ENCODE measurements at places on chromosomes 11 and 22.

GRCh38 chr11:1840780-1841480 is 2.1 kb downstream of the TNNI2 start:
- DNase-seq: no peak

DNA sequence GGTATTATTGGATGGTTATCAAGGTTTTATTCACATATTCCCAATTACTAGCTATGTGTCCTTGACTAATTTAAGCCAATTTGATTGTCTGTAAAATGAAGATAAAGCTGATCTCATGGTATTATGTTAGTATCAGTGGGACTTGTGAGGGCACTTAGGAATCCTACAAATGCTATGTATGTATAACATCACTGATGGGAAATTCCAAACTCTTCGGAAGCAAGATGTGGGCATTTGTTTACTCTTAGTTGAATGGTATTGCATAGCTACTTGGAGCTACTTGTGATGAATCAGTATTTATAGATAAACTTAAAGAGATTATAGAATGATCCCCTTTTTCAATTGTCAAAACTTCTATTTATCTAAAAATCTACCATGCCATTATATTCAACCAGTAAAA is 239.9 kb downstream of the CNTN5 start:
- DNase-seq: no peak

DNA sequence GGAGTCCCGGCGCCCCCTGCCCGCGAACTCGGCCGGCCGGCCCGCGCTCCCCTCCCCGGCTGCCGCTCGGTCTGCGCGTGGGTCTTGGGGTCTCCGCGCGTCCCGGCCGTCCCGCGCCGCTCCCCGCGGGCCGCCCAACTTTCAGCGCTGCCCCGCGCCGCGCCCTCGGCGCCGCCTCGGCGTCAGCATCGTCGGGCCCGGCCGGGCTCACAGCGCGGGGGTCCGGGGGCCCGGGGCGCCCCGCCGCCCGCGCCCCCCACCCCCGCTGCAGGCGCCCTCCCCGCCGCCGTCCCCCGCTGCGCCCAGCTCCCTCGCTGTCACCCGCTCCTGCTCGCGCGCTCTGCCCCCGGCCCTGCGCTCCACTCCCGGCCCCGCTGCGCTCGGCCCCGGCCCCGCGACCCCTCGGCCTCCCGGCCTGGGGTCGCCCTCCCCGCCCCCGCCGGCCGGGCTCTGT is at the start of gene KCNJ4:
Gene KCNJ4 (minus strand): TSS at position 124 of the 454 bp plus-strand sequence. CDS start 27,067 bp downstream, outside the sequence.
- DNase-seq: no peak

DNA sequence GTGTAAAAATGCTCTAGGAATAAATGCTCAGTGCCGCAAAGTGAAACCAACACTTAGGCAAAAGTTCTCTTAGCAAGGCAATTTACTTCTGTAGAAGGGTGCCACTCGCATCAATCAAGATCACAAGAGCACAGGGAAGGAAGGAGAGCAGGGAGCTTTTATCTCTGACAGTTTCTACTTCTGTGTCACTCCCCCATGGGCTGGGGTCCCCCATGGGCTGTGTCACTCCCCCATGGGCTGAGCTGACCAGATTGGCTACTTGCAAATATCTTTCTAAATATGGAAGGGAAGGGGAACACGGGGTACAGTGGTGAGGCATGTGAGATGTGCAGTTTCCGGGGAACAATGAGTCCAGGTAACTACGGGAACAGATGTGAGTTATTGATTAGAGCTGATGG is 397 bp downstream of the OR52N2 start:
- no peak for DNase-seq

DNA sequence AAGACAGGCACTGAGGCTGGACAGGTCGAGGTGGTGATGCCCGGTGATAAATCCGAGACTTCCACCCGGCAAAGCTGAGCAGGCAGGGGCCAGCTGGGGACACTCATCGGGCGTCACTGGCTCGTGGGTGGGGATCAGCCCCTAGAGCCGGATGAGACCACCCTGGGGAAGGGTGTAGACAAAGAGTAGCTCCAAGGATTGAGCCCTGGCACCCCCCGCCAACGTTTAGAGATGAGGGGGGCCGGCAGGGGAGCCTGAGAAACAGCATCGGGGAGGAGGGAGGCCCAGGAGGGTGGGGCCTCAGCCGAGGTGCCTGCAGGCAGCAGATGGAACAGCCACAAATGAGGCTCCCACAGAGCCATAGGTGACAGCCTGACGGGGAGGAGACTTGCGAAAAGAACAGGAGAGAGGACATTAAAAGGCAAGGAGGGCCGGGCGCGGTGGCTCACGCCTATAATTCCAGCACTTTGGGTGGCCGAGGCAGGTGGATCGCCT is 27.4 kb upstream of the CBX7 start:
- DNase-seq: no peak

GRCh38 chr11:113261709-113262475 is 52.5 kb upstream of the TTC12 start:
- peak; percentile 58 for DNase-seq

- peak; percentile 81 for DNase-seq
Observed at GRCh38 chr11:12430954-12431595, 53.7 kb downstream of the PARVA start.

GRCh38 chr11:34855754-34856095 is 60.5 kb downstream of the APIP start:
- no peak for DNase-seq

DNA sequence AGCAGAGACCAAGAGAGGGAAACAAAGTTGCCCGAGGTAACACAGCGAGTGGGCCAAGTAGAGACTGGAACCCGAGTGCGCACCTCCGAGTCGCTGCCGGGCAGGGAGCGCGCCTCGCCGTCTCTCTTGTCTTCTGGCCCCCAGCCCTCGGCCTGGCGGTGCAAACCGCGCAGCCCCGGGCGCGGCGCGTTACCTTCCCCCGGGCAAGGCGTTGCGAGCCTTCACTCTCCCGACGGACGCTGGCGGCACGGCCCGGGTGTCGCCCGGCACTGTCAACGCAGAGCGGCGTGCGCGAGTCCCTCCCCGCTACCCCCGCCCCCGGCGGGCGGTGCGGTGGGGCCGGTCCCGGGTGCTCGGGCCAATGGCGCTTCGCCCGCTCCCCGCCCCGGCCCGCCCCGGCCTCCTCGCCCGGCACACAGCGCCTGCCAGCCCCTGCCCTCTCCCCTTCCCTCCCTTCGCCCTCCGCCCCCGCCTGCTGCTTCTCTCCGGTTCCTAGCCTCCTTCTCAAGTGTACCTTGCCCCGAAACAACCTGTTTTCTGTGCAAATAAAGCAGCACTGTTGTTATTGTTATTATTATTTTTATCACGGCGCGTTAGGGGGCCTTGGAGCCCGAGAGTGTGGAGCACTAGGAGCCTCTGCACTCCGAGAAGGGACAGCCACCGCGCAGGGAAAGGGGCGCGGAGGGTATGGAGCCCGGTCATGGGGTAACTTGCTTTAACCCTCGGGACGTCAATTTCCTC is at the start of gene SYTL2:
Gene SYTL2 (minus strand): TSS at position 271 of the 741 bp plus-strand sequence. CDS start 53,416 bp downstream, outside the sequence.
- DNase-seq: peak; percentile 66

DNA sequence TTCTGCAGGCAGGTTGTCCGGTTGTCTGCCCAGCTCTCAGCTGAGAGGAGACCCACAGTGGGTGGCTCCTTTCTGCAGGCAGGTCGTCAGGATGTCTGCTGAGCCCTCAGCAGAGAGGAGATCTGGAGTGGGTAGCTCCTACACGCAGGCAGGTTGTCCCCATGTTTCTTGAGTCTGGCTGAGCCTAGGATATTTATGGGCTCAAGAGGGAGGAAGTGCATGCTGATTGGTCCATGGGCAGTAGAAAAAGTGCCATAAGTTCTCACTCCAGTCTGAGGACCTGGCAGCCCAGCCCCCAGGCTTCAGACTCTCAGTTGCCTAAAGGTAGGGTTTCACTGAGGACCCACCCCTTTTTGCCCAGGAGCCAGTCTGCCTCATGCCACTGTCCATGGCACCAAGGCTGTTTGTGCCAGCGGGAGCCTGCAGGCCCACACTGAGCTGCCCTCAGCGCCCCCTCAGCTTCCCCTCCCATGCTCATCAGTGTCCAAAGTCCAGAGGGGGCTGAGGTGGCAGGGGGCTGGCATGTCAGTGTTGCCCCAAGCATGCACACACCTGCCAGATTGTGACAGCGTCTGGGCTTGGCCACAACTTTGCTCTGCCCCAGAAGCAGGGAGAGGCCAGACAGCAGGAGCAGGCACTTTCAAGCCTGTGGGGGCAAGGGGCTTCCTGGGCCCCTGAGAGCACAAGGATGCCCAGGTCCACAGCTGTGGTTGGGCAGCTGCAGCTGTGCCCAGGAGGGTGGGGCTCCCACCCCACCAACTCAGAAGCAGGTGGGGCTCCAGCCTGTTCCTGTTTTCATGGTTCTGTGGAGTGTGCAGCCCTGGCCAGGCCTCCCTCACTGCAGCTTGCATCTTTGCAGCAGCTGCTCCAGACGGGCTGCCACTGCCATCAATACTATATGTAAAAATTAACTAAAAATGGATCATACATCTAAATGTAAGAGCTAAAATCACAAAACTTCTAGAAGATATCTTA is 3.8 kb upstream of the RNF141 start:
- no peak for DNase-seq

DNA sequence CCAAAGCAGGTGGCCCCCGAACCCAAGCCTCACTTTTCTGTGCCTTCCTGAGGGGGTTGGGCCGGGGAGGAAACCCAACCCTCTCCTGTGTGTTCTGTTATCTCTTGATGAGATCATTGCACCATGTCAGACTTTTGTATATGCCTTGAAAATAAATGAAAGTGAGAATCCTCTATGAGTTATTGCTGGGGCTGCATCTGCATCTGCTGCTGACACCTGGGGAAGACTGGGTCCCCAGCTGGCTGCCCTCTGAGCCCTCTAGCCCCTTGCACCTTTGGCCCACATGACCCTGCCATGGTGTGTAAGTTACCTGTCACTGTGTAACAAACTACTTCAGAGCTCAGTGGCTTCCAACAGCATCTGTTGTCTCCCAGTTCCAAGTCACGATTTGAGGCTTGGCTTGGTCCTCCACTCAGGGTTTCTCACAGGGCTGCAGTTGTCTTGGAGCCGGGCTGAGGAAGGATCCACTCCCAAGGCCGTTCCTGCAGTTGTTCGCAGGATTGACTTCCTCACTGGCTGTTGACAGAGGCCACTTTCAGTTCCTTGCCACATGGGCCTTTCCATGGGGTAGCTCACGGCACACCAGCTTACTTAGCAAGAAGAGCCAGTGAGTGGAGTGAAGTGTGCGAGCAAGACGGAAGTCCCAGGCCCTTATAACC is 13.5 kb upstream of the UVRAG start:
- no peak for DNase-seq

GRCh38 chr11:61121917-61122316 is 19.6 kb downstream of the CD5 start:
- no peak for DNase-seq

DNA sequence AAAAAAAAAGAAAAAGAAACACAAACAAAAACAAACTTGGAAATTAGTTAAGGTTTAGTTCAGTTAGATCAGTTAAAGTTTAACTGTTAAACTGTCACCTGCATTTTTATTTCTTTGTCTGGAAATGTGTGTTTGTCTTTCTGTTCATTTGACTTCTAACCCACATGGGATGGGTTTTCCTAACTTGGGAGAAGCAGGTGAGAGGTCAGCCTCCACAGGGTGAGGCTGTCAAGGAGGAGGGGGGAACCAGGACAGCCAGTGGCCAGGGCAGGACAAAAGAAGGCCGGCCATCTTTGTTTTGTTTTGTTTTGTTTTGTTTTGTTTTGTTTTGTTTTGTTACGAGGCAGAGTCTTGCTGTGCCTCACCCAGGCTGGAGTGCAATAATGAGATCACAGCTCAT is 13.4 kb upstream of the GCAT start:
- DNase-seq: no peak

DNA sequence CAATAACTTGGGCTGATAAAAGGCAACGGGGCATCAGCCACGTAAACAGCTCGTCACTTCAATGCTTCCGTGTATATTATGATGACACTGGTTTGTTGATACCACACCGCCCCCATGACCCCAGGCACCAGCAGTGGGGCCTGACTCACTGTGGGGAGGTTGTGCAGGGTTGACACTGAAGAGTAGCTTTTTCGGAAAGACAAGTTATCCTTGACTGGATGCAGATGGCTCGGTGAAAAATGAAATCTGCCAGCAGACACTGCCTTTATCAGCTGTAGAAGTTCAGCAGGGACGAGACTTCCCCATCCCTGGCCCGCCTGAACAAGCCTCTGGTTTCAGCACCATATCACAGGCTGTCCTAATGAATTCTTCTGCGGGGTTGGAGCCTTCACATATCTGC is 55.6 kb downstream of the WT1 start:
- no peak for DNase-seq

GRCh38 chr11:94583213-94583865 is 16.2 kb downstream of the PIWIL4 start:
- DNase-seq: no peak

DNA sequence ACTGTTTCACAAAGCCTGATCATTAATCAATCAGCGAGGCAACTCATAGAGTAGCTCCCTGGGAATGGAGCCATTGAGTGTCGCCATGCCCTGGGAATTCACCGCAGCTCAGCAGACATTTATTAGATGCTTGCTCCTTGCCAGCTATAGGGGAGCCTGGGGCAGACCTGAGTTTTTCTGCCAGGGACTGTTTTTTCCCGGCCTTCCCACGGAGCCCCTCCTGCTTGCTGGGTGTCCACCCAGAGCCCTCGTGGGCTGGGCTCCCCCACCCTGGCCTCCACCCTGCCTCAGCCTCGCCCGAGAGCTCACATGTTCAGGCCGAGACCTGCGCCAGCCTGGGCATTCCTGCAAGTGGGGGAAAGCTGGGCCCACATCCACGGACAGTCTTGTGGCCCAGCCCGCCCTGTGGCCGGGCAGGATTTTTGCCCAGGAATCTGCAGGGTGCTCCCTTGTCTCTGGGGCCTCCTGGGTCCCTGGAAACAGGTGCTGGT is 64.9 kb downstream of the SMIM38 start:
- no peak for DNase-seq

DNA sequence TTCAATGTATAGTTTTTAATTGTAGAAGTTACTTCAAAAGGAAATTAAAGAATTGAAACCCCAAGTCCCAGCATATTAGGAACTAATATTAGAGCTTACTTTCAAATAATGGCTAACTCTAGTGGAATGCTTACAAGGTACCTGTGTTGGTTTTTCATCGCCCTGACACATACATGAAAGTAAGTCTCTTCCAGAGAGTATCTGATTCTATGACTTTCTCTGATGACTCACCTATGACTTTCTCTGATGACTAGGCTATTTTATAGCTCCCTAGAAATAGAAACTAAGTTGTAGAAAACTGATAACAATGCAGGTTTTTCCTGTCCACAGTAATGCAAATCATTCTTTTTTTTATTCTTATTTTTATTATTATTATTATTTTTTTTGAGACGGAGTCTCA is 33.6 kb upstream of the MMP7 start:
- peak; percentile 78 for DNase-seq

DNA sequence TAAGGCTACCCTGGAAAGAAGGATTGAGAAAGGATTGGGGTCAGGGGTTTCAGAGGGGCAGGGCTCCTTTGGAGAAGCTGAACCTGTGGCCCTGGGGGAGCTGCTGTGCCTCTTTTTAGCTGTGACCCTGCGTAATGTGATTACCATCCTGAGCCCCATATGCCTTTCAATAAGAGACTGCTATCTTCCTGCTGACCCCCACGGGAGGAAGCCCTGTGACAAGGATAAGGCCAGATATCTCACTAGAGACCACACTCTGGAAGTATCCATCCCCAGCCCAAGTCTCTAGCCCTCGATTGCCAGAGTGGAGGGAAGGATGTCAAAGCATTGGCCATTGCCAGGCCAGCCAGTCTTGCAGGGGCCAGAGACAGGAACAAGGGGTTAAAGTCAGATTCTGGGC is 4.8 kb upstream of the SLC39A13 start:
- DNase-seq: no peak

GRCh38 chr11:9273376-9274336 is 8.5 kb upstream of the DENND5A start:
- DNase-seq: peak; percentile 73

- no peak for DNase-seq
Observed at GRCh38 chr22:37411655-37412054, 15.6 kb downstream of the ELFN2 start.

- no peak for DNase-seq
Observed at GRCh38 chr11:75272821-75273301, 32.3 kb downstream of the TPBGL start.

GRCh38 chr11:8698917-8699441 is 16.4 kb downstream of the RPL27A start:
- no peak for DNase-seq

All from fibroblast of skin of right biceps (primary cell).